ENCODE measurements at places on chromosomes 1 and 21.

GRCh38 chr1:29599071-29599470 is 362.7 kb downstream of the PTPRU start:
- DNase-seq, result no peak

DNA sequence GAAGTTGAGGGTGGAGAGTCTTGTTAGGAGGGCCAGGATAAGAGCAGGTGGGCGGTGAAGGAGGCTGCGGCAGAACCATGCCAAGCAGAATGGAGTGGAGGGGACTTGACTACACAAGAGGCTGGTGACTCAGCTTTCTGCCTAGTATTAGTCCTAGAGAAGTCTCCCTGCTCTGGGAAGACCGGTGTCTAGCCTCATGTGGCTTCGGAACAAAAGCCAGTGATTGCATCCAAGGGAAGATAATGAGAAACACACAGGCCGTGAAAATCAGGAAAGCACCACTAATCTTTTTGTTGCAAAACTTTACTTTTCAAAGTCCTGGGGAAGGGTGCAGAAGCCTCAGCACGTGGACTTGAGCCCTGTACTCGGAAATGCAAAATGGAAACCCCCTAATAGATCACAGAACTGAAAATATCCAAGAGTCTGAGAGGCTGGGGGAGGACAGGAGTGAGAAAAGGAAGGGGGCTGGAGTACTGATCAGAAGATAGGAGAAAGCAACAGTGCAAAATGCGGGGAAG is 31.4 kb downstream of the DDR2 start:
- DNase-seq, result no peak

GRCh38 chr1:20883766-20884165 is 96.7 kb upstream of the HP1BP3 start:
- no peak for DNase-seq

DNA sequence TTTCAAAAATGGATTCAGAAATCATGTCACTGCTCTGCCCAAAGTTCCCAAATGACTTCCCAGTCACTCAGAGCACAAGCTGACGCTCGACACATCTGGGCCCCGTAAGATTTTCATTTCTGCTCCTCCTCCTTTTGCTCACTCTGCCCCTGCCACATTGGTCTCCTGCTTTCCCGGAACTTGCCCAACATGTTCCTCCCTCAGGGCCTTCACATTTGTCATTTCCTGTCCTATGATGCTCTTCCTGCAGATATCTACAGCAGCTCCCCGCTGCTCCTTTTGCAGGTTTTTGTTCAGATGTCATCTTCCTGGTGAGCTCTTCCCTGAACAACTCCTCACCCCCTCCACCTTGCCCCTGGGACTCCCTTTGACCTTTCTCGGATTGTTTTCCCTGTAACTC is 58.5 kb upstream of the IVNS1ABP start:
- DNase-seq, result no peak

DNA sequence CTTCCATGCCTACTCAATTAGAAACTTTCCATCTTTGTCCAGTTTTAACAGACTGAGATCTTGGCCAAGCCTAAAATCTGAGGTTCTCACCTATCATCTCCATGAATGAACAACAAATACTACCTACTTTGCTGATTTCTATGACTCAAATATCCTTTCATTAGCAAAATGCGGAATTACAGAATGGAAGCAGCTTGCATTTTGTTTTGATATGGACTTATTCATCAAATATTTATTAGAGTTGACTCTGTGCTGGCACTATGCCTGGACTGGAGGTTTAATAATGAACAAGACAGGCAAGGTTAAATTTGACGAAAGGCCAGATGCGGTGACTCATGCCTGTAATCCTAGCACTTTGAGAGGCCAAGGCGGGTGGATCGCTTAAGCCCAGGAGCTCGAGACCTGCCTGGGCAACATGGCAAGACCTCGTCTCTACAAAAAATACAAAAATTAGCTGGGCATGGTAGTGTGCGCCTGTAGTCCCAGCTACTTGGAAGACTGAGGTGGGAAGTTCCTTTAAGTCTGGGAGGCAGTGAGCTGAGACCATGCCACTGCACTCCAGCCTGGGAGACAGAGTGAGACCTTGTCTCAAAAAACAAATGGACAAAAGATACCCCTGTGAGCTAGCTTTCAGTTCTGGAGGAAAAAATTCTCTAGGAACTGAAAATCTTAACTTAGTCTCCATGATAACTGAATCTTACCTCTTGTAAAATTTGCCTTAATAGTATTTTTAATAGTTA is 29.4 kb upstream of the SOD1 start:
- DNase-seq, result no peak
